H4 (cell line): ENCODE measurements at places on chromosomes 16 and 17. TPM values are rescaled to one million over a fixed set of nuclear protein-coding genes. Genes with fewer than 3 reads are reported as not detected.

- DNase-seq = no peak
Observed at GRCh38 chr17:82844796-82845162, 5.0 kb upstream of the ZNF750 start.

DNA sequence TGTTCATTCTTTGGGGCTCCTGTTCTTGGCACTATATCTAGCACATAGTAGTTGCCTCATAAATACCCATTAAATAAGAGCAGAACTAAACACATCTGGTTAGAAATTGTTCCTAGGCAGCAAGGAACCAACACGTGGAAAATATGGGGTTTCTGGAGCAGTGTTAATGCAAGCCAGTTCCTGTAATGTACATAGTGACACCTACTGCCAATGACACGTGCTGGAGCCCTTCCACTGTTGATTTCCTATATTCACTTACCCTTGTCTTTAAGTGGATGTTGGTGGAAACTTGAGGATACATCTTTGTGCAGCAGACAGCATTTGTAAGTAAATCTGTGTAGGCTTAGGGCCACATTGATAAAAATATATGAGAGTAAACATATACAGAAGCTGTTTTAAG is 1.6 kb upstream of the IRF8 start:
- DNase-seq = no peak

OR1D2 gene
- total RNA-seq = not detected in 2 replicates

ACSM2A gene
- not detected in 2 replicates for total RNA-seq

DNA sequence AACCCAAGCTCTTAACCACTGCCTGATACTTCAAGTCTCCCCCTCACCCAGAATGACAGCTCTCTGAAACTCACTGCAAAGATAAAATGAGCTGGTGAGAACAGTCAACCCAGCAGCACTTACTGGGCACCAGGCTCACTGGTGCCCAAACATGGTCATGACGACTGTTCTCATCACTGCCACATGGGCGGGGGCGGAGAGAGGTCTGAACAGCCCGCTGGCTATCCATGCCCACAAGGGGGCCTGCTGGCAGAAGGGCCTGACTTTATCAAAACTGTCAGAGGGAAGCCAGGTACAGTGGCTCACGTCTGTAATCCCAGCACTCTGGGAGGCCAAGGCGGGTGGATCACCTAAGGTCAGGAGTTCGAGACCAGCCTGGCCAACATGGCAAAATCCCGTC is 4.0 kb downstream of the MYBBP1A start:
- DNase-seq = no peak

SPIRE2 gene
- total RNA-seq = 4.6 and 5.0 TPM in 2 replicates
